ENCODE measurements at places on chromosomes 7 and 10. TPM values are rescaled to one million over a fixed set of nuclear protein-coding genes. Genes with fewer than 3 reads are reported as not detected.

MBLAC1 gene
- total RNA-seq, result 2.3 TPM

LIPF gene
- total RNA-seq, result 0.18 TPM

NPFFR1 gene
- total RNA-seq, result not detected

CLRN3 gene
- not detected for total RNA-seq

ARMC3 gene
- not detected for total RNA-seq

EPO gene
- not detected for total RNA-seq

MYL10 gene
- total RNA-seq, result not detected

CYP2C19 gene
- not detected for total RNA-seq

MKX gene
- total RNA-seq, result not detected

H2BK1 gene
- not detected for total RNA-seq

FXYD4 gene
- not detected for total RNA-seq

DNAJC12 gene
- 2.0 TPM for total RNA-seq

ZCWPW1 gene
- 0.78 TPM for total RNA-seq

Data from glomerular endothelial cell (primary cell).